ENCODE measurements at places on chromosomes 6 and 20.
A peak's percentile ranks its signal among the peaks of the same experiment; 100 is the strongest.

- DNase-seq: no peak
These were observed 390.2 kb downstream of the LAMA2 start for GRCh38 chr6:129273161-129273560.

GRCh38 chr20:44407402-44408184 lies 52.1 kb downstream of the HNF4A start:
- DNase-seq: no peak

DNA sequence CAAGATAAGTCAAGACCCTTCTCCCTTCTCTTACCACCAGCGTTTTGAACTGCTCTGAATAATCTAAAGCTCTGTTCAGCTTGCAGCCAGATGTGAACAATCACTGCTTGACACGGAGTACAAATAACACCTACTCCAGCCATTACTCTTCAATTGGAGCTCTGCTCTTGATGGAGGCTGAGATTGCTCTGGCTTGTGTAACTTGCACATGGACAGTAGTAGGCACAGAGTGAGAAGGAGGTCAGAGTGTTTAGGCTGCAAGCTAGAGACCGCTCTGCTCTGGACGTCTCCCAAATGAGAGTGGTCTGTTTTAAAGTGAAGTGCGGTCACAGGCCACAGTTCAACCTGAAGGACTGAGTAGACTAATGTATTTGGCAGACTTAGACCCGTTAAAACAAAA lies 158.3 kb downstream of the HDGFL1 start:
- DNase-seq: no peak

DNA sequence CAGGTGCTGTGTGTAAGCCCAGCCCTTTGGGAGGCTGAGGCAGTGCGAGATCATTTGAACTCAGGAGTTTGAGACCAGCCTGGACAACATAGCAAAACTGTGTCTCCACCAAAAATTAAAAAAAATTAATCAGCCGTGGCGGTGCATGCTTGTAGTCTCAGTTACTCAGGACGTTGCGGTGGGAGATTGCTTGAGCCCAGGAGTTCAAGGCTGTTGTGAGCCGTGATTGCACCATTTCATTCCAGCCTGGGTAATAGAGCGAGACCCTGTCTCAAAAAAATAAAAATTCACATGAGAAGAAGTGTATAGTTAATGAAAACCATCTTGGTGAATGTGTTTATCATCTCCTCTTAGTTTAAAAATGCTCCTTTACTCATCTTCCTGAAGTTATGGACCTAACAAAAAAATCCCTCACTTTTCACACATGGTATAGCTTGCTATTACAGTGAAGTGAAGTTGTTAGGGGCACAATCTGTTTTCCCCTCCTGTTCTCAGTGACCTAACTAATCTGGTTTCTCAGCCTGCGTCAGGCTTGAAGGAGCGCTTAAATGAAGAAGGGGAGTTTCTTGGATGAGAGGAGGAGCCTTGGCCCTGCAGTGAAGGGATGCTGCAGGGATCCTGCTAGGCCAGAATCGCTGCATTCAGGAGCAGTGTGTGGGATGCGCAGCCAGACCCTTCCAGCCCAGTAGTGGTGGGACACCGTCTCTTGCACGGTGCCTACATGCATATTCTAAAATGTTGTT lies 45.3 kb downstream of the JARID2 start:
- no peak for DNase-seq

DNA sequence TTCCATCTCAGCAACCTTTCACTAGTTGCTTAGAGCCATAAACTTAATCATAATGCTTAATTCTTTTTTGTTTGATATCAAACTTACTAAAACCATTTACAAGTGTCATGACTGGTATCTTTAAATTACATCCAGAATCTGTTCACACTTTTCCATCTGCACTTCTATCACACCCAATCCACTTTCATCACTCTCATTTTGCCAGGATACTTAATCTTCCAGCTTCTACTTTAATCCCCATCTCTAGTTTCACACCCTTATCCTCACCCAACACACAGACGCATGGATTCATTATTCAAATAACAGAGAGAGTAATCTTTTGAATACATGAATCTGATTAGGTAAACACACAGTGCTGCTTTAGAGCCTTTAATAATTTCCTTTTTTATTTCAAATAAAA lies 828.4 kb downstream of the HACE1 start:
- DNase-seq: no peak

- no peak for DNase-seq
These were observed 68.0 kb downstream of the OLIG3 start for GRCh38 chr6:137426007-137426689.

DNA sequence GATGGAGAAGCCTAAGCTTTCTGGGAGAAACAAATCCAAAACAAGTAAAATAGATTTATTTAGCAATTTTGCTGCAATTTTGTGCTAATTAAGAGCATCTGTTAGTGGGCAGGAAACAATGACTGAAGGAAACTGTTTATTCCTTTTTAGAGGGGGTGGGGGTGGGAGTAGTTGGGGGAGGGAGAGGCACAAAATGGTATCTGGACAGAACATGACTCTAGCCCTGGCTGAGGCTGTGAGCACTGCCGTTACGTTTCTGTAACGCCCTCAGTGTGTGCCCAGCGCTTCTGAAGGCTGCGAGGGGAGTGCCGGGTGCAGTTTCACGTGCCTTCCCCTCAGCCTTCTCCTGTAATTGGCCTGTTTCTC lies 28.8 kb downstream of the METTL24 start:
- DNase-seq: no peak

- DNase-seq: no peak
These were observed 151.6 kb downstream of the ESR1 start for GRCh38 chr6:151959086-151959485.

GRCh38 chr6:33914645-33915044 lies 110.8 kb upstream of the MLN start:
- DNase-seq: peak; percentile 34

DNA sequence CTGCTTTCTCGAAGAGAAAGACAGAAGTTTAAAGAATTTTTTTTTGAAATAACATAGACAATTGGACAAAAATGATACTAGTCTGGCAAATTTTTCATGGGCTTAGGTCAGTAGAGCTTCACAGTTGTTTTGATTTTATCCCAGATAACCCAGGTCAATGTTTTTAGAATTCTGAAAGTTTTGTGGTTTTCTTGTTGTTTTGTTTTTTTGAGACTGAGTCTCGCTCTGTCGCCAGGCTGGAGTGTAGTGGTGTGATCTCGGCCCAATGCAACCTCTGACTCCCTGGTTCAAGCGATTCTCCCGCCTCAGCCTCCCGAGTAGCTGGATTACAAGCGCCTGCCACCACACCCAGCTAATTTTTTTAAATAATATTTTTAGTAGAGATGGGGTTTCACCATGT lies 22.8 kb downstream of the KIF13A start:
- no peak for DNase-seq

Measured in activated effector memory CD4-positive, alpha-beta T cell treated with Interleukin-2 at 50 U/mL for 16 hours (primary cell).